Mesenteric fat pad (tissue), 1 donor: ENCODE measurements at places on chromosomes 12 and 14. TPM values are rescaled to one million over a fixed set of nuclear protein-coding genes. Genes with fewer than 3 reads are reported as not detected.

DNA sequence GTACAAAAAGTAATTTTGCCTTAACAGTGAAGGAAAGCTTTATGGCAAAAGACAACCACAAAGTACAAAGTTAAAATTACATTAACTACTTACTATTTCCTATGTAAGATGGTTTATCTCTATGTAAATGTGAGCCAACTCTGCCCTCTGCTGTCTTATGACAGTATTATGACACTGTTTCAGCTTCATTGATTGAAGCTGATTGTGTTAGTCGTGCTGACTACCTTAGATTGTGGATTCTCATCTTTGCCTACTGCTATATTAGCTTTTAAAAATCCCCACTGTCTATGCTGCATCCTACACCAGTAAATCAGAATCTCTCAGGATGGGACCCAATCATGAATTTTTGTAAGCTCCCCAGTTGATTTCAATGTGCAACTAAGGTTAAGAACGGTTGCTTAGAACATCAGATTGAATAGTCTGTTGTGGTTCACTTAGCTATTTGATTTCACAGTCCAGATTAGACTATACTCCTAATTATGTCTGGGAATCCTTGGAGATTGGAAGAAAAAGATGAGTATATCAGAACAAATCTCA is 12.2 kb upstream of the SPTB start:
- DNase-seq, result no peak

DNA sequence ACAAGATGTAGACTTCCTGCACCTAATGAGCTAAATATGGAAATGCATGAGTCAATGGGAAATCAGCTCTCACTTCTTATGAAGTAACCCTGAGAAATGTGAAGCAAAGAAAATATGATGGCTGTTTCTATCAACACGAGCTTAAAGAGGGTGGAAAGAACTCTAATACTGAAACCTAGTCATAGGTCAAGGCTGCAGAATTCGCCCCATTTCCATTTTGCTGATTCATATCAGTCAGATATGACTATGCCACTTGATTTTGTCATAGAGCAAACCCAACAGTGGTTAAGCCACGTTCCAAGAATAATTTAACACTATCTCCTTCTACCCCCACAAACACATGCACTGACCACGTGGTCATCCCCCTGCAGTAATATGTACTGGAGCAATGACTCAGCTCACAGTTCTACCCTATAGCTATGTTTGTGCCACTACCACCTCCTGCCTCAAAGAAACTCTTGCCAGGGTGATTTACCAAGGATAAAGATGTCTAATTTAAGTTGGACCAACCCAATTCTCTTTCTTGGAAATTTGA is 157.5 kb downstream of the TMTC3 start:
- DNase-seq, result no peak

- no peak for DNase-seq
Measured at GRCh38 chr14:49880267-49881064, 12.4 kb upstream of the ARF6 start.

DNA sequence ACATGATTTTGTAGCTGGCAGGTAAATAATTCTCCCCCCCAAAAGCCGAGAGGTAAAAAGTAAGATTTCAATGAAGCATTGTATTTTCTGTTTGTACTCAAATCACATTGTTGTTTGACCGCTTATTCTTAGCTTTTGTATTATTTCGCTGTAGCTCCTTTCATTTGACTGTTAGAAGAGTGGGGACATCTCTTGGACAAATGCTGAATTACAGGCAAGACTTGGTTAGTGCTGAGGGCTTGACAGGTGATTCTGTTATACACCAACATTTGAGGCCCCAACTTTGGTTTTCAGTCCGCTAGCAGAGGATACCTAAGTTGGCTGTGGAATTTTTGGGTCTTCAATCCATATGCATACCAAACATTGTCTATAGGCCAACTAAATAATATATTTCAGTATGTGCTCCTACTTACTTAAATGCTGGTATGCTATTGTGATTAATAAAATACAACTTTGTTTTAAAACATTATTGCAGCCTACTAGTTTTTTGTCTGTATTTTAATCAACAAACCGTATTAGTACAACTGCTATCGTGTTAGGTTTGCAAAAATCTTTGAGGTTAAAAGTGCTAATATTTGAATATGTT is 102.2 kb downstream of the ERC1 start:
- DNase-seq, result no peak

- no peak for DNase-seq
Measured at GRCh38 chr12:77619425-77619824, 211.3 kb upstream of the NAV3 start.

GRCh38 chr14:70599345-70599744 is 1.1 kb downstream of the MED6 start:
- no peak for DNase-seq

DNA sequence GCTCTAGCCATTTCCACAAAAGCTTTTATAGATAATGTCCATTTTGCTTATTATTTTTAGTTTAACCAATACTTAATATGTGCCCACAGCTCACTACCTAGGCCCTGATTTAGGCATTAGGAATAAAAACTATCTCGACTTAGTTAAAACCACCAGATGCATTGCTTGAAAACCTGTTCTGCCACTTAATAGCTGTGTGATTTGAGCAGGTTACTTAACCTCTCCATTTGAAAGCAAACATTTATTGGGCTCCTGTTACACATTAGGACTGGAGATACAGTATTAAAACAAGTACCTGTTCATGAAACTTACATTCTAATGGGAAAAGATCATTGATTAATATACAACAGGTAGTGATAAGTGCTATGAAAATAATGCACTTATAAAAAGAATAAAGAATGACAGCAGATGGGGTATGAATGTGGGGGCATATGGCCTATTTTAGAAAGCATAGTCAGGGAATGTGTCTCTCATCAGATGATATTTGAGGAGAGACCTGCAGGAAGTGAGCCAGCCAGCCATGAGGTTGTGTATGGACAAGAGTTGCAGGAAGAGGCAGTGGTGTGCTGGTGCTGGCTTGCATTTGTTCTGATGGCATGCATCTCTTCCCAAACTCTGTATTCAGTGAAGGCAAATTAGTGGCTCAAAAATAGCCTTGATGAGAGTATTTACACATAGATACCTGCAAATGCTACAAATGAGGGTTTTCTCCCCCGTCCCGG is 34.3 kb downstream of the NOPCHAP1 start:
- DNase-seq, result no peak

RDH12 gene
- total RNA-seq, result not detected

NPFF gene
- not detected for total RNA-seq
